ENCODE measurements at places on chromosomes 12 and 14.
A peak's percentile ranks its signal among the peaks of the same experiment; 100 is the strongest.

DNA sequence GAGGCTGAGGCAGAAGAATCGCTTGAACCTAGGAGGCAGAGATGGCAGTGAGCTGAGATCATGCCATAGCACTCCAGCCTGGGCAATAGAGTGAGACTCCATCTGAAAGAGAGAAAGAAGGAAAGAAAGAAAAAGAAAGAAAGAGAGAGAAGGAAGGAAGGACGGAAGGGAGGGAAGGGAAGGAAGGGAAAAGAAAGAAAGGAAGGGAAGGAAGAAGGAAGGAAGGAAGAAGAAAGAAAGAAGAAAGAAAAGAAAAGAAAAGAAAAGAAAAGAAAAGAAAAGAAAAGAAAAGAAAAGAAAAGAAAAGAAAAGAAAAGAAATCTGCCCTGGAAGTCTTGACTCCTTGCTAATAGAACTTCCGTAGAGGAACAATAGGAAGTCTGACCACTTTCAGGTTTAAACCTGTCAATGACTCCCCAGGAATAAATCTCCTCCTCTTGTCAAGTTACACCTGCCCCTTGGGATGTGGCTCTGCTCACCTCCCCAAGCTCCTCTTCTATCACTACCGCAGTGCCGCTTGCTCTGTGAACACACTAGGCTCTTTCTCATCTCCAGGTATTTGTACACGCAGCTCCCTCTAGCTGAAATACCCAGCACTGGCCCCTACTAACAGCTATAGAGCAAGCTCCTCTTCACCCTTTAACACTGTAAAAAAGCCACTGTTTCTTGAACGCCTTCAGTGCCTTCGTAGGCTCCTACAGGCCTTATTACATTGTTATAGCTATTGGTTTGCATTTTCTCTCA is 773.1 kb upstream of the TBX3 start:
- ATAC-seq = peak; percentile 57

GRCh38 chr12:113222730-113223531 is 1.7 kb downstream of the TPCN1 start:
- no peak for ATAC-seq

- ATAC-seq = no peak
These were observed 74.8 kb downstream of the IFNG-AS1 start for GRCh38 chr12:68063900-68064590.

GRCh38 chr12:69150796-69151127 is 88.6 kb upstream of the CPSF6 start:
- ATAC-seq = no peak

DNA sequence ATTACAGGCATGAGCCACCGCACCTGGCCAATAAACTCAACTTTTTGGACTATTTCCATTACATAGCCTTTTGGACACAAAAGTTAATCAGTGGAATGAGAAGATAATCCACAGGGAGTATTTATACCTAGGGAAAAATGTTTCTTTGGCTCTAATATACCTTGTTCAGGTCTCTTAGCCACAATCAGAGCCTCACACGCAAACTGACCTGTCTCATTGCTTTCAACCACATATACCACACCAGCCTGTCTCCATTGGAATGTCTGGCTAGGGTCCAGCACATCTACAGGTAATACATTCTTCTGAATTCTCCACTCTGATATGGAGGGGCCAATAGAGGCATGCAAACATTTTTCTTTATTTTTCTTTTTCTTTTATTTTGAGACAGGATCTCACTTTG is 3.8 kb upstream of the RBMS2 start:
- ATAC-seq = no peak

DNA sequence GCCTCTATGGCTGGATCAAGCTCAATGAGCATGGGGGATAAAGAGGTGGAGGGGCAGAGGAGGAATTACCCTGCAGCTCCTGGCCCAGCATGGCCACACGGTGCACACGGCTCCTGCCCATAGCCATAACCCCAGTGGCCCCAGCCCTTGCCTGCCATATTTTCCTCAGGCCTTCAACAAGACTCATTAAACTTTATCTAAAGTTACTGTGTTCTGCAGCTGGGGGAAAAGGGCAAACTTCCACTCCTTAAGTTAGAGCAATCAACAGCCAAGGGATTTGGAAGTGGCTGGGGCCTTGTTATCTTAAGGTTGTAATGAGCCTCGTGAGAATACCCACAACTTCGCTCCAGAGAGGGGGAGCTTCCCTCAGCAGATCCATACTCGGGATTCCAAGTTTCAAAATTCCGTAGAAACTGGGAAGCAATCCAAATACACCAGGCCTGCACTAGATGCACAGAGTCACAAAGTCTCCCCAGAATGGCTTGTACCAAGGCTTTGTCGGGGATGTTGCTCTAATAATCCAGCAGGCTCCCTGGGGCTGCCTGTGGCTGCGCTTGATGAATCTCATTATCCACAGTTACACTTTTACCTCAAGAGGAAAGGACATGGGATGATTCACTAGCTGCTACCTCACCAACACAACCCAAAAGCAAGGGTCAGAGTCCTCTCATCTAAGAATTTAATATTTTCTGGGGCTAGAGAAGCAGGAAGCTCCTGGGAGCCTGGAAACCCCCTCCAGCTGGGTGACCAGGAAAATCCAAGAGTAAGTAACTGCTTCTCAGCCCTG is 13.0 kb upstream of the OR6J1 start:
- ATAC-seq = no peak

DNA sequence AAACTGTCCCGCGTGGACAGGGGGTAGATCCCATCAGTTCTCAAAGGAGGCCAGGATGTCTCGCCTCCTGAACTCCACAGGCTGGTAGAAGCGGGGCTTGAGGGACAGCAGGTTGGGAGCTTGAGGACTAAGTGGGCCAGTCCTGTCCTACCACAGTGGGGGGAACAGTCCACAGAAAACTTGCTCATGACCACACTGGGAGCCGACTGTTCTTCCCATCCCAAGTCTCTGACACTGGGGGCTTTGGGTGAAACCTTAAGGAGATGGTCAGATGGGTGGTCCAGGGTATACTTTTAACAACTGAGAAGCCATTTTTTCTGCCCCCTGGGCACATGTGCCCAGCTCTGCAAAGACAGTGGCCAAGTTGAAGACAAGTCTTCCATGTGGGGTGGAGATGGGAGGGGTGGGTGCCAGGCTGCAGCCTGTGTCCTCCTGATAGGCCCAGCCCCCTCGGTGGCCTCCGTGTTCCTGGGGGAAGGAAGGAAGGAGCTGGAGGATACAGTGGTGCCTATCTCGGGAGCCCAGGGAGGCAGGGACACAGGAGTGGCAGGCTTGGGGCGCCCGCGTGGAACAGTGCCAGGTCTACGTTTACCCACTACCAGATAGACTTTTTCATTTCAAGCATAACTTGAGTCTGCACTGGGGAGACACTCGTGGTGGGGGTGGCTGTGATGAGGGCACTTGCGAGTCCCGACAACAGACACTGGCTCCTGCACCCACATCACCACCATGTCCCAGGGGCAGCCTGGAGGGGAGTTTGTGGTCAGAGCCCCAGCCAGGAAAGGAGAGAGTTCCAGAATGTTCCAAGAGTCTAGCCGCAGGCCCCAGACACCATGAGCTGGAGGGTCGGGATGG is 14.7 kb downstream of the RHOF start:
- ATAC-seq = no peak

- ATAC-seq = peak; percentile 81
These were observed 50.2 kb downstream of the KCNK13 start for GRCh38 chr14:90111895-90112534.

DNA sequence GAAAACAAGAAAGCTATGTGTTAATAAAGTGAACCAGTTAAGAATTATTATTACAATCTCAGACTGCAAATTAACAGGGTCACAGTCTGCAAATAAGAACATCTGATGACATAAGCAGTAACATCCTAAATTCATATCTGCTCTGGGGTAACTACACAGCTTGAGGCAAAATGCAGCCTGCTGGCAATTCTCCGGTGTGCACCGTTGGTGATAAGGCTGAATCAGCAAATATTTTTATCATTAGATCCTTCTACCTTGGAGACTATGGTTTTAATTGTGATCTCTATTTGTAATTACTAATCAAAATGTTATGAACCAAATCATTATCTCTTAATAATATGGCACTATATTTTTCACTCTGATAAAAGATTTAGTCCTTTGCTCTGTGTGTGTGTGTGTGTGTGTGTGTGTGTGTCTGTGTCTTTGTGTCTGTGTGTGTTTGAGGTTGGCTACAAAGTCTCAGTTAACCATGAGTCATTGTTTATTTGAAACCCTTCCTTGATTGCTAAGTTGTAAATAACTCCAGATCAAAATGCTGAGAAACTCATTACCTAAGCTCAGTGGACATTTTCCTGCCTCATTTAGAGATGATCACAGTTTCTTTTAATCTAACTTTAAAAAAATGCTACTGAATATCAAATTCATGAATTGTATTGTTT is 442.6 kb downstream of the GXYLT1 start:
- no peak for ATAC-seq

DNA sequence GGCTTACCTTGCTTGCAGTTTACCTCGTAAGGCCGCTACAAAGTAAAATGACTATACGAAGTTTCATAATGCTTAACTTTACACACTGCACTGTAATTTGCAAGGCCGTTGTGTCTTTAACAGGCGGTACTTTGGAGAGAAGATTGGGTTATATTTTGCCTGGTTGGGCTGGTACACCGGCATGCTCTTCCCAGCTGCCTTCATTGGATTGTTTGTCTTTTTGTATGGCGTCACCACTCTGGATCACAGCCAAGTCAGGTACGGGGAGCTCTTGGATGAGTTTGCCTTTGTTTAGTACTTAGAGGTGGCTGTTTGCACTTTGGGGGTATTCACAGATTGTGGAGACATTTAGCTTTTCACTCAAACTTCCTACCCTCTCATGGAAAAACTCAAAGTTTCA is 167.8 kb downstream of the SLC5A8 start:
- no peak for ATAC-seq

DNA sequence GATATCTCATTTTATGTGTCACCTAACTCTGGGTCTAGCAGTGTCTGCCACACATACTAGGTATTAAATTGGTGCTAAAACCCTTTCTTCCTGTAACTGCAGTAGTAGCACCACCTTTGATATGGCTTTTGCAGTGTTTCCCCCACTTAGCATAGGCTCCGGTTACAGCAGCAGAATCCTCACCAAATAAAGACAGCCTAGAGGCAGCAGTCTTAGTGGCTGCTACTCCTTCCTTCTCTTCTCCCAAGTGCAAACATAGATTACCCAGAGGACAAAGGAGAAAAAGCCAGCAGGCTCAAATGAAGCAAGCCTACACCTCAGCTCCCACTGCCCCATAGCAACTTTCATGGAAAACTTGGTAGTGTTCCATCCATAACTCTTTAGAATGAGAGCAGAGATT is 30.1 kb upstream of the ABCC9 start:
- ATAC-seq = no peak

DNA sequence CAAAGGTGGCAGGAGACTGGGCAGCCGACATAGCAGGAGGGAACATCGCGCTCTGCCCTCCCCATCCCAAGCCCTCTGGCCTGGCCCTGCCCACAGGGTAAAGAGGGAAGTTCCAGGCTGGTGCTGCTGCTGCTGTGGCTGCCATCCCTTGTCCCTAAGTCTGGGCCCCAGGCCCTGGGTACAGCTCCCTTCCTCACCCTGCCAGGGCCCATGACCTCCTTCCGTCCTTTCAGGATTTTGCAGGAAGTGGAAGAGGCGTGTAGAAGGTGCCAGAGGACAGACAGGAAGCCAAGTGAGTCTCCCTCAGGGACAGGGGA is 14.7 kb upstream of the NCOR2 start:
- ATAC-seq = no peak

- ATAC-seq = no peak
These were observed 151.6 kb downstream of the HELB start for GRCh38 chr12:66453844-66454243.

DNA sequence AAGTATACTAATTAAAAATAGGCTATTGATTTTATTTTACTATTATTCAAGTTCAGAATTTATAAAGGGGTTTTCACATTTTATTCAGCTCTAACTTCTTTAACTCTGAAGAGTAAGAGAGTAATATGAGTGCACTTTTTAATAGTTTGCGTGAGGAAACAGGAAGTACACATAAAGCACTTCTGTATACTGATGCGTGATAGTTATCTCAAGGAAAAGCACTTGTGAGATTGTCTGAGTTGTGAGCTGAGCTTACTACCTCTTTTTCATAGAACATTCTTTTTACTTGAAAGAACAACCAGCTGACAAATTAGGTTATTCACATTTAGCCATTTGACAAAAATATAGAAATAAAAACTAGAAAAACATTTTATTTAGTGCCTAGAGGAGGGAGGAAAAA is 1.9 kb downstream of the RAD51AP1 start:
- ATAC-seq = no peak

DNA sequence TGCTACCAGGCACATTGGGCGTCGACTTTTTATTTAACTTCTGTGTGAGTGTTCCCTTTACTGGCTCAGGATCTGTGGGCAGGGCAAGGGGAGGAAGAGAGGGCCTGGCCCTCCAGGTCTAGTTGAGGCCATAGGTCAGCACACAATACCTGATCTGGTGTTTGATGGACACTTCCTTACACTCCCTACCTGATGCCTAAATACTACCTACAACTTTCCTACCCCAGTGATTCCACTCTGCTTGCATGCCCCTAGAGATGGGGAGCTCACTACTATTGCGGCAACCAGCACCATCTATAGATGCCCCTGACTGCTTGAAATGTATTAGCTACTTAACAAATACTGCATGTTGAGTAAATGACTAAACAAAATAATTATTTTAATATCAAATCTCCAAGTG is 20.8 kb upstream of the BEGAIN start:
- ATAC-seq = no peak

- ATAC-seq = no peak
These were observed 334.0 kb downstream of the NUAK1 start for GRCh38 chr12:105804591-105805265.

DNA sequence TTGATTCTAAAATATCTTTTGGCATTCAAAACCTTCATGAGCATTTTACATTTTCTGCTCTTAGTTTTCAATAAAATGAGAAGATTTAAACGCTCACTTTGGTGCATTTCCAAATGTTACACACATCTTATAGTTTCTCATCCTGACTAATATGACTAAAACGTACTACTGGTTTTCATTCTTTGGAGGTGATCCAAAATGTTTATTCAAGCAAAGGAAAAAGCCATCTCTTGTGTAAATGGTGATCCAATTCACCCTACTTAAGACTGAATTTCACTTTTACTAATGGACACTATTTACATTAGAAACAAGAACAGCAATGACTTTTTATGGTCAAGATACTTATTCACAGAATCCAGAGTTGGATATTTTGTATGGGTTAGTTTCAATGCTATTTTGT is 86.6 kb downstream of the KITLG start:
- ATAC-seq = no peak

DNA sequence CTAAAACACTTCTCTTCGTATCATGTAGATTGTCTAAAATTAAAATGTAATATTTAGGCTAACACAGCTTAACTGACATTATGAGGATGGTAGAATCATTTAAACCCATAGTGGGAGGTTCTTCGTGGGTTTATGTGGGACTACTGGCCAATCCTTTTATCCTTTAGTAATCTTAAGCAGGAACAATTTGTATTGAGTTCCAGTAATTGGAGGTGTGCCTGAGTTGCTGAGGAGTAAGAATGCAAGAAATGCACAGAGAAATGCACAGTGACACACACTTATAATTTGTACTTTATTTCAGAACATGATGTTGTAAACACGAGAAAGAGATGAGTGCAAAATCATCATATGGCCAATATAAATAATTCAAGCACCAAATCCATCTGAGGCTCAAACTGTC is 22.3 kb downstream of the OTOGL start:
- ATAC-seq = no peak

GRCh38 chr14:25522116-25522515 is 472.2 kb upstream of the STXBP6 start:
- no peak for ATAC-seq

Data from esophagus mucosa (tissue), 1 donor.